Renal cortical epithelial cell (primary cell): ENCODE measurements at places on chromosomes 6 and 20. TPM values are rescaled to one million over a fixed set of nuclear protein-coding genes. Genes with fewer than 3 reads are reported as not detected.

The CPXM1 gene
- total RNA-seq = 0.17 and 0.20 TPM in 2 replicates

The HSPA12B gene
- total RNA-seq = 0.17 TPM in 1 of 2 replicates, not detected in the other

The GPR63 gene
- total RNA-seq = 1.2 and 1.9 TPM in 2 replicates

The TSBP1 gene
- total RNA-seq = not detected in 2 replicates

The SAMD5 gene
- total RNA-seq = 0.87 and 3.3 TPM in 2 replicates

The PROKR2 gene
- not detected in 2 replicates for total RNA-seq

The HLA-DRB1 gene
- total RNA-seq = 0.99 and 18.2 TPM in 2 replicates

The NT5E gene
- total RNA-seq = 39.3 and 164 TPM in 2 replicates

The RFX6 gene
- not detected in 2 replicates for total RNA-seq

The HRH3 gene
- total RNA-seq = not detected in 2 replicates

The SEL1L2 gene
- not detected in 2 replicates for total RNA-seq

The KIAA1755 gene
- under 0.01 TPM in 1 of 2 replicates, not detected in the other for total RNA-seq

The NKAIN4 gene
- 7.5 TPM in 2 replicates for total RNA-seq

The FAM209B gene
- total RNA-seq = not detected in 2 replicates

The FOXP4 gene
- total RNA-seq = 1.9 and 8.0 TPM in 2 replicates

The ZBTB46 gene
- 3.5 and 5.4 TPM in 2 replicates for total RNA-seq

The LTB gene
- total RNA-seq = 7.0 and 35.1 TPM in 2 replicates

The NOX3 gene
- total RNA-seq = not detected in 2 replicates

The SLC22A1 gene
- total RNA-seq = 0.50 TPM in 1 of 2 replicates, not detected in the other

The CCND3 gene
- 54.9 and 113 TPM in 2 replicates for total RNA-seq

The WFDC12 gene
- total RNA-seq = not detected in 2 replicates

The MAFB gene
- 0.35 and 3.4 TPM in 2 replicates for total RNA-seq

The COL21A1 gene
- 0.50 TPM in 1 of 2 replicates, not detected in the other for total RNA-seq

The SMLR1 gene
- not detected in 2 replicates for total RNA-seq

The TNNC2 gene
- total RNA-seq = not detected in 2 replicates

The SLC35F1 gene
- 0.05 and 0.17 TPM in 2 replicates for total RNA-seq

The PDE7B gene
- total RNA-seq = 0.35 and 3.2 TPM in 2 replicates

The TRDN gene
- not detected in 2 replicates for total RNA-seq

The SEMG1 gene
- total RNA-seq = not detected in 2 replicates

The TFAP2C gene
- total RNA-seq = 0.35 TPM in 1 of 2 replicates, not detected in the other

The RAET1G gene
- total RNA-seq = 0.15 TPM in 1 of 2 replicates, not detected in the other

The CFAP61 gene
- 2.0 TPM in 1 of 2 replicates, not detected in the other for total RNA-seq
